ENCODE measurements at places on chromosomes 7 and 10.
A peak's percentile ranks its signal among the peaks of the same experiment; 100 is the strongest.

DNA sequence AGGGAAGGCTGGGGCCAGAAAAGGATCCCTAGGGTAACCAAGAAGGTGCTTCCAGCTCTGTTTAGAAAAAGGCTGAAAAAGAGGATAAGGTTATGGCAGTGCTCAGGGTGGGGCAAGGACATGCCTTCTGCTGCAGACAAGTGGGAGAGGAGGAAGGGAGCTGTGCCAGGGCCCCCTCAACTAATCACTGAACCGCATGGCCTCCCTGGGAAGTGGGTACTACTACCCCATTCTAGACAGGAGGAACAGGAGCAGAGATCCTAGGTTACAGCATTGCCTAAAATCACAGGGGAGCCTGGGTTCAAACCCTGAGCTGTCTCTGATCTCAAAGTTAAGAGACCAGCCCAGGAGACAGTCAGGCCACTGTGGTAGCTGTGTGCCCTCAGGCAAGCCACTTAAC, 149.7 kb downstream of the GRID1 start:
- DNase-seq = no peak

DNA sequence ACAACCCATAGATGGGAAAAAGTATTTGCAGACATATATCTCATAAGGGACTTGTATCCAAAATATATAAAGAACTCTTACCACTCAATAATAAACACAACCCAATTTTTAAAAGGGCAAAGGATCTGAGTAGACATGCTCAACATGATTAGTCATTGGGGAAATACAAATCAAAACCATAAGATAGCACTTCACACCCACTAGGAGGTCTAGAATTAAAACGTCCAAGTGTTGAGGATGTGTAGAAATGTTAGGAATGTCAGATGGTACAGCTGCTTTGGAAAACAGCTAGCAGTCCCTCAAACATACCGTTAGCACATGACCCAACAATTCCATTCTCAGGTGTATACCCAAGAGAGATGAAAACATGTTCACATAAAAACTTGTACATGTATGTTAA, 8.3 kb downstream of the PSTK start:
- no peak for DNase-seq

DNA sequence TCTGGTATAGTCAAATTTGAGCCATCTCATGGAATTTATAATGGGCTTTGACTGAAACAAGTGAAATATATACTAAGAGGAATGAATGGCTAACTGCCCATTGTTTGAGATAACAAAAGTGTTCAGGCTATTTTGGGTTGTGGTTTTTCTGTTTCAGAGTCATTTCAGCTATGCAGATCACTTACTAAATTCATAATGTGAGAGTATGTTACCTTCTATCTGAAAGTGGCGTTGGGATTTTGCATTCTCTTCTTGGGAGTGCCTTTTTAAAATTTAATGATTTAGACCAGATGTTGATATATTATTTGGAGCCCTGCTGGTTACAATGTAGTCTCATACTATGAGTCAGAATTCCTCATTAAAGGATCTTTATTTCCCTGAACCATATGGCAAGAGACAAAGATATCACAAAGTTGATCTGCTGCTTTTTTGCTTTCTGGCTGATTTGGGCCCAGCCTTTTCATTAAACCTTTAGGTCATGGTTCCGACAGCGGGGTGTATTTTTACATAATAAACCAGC, 10.4 kb downstream of the VCL start:
- DNase-seq = no peak

DNA sequence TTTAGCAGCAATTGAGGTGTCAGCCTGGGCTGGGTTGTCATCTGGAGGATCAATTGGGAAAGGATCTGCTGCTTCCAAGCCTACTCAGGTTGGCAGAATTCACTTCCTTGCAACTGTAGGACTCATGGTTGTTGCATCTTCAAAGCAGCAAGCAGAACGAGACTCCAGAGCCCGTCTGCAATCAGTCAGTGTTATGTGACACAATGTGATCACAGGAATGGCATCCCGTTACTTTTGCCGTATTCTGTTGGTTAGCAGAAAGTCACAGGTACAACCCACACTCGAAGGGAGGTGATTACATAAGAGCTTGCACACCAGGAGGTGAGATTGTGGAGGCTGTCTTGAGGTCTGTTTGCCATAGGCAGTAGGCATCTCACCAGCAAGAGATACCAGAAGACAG, 15.4 kb upstream of the LYZL1 start:
- no peak for DNase-seq

- DNase-seq = peak; percentile 83
These were observed 240.2 kb upstream of the INHBA start for GRCh38 chr7:41943094-41943577.

GRCh38 chr7:20735346-20736065, 51.2 kb downstream of the SP8 start:
- DNase-seq = no peak

- peak; percentile 54 for DNase-seq
These were observed 258.4 kb upstream of the FZD1 start for GRCh38 chr7:91005841-91006240.

DNA sequence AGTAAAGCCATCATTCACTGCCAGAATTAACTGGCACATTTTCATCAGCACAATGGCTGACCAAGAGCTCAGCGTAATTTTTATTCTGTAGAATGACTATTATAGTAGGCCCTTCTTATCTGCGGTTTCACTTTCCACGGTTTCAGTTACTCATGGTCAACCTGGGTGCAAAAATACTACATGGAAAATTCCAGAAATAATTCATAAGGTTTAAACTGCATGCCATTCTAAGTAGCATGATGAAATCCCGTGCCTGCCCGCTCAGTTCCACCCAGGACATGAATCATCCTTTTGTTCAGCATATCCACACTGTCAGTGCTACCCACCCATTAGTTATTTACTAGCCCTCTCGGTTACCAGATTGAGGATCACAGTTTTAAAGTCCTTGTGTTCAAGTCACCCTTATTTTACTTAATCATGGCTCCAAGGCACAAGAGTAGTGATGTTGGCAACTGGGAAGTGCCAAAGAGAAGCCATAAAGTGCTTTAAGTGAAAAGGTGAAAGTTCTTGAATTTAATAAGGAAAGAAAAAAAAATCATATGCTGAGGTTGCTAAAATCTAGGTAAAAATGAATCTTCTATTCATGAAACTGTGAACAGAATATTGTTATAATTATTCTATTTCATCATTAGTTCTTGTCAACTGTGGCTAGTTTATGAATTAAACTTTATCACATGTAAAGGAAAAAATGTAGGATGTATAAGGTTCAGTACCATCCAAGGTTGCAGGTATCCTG, 204.9 kb downstream of the DOCK4 start:
- DNase-seq = no peak

- DNase-seq = no peak
These were observed 43.9 kb upstream of the PDCD4 start for GRCh38 chr10:110827875-110828274.

GRCh38 chr10:93072713-93073538, 767 bp upstream of the CYP26A1 start:
- DNase-seq = no peak

DNA sequence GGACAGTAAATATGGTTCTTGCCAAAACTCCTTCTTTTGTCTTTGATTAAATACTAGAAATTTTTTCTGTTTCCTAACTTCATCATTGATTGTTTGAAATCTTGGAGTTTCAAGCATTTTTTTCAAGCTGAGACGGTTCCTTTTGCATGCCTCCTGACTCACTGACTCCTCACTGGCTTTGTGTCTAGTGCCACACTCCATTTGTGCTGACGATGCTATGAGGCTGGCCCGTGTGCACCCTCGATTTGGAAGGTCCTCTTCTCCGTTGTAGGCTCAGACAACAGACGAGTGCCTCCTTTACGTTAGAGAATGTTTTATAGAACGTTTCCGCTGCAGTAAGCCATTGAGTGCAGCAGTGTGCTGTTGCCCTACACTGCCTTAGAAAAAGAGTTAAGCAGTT, 10.8 kb upstream of the CSGALNACT2 start:
- DNase-seq = no peak

GRCh38 chr10:3530346-3530745, 254.7 kb downstream of the KLF6 start:
- DNase-seq = no peak

DNA sequence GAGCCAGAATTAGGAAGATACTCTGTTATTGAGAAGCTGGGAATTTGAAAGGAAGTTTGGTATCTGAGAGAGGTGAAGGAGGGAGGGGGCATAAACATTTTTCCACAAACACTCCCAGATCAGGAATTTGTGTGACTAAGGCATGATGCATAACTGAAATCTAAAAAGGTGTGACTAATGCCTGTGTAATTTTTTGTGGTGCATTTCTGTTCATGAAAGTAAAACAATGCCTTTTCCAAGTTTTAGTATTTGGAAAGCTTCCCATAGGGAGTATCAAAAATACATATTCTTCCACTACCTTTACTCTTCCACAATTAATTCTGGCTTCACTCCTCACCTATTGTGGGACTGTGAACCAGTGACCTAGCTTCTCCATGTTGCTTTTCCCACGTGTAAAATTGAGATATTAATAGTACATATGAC, 56.4 kb upstream of the CAV2 start:
- no peak for DNase-seq

DNA sequence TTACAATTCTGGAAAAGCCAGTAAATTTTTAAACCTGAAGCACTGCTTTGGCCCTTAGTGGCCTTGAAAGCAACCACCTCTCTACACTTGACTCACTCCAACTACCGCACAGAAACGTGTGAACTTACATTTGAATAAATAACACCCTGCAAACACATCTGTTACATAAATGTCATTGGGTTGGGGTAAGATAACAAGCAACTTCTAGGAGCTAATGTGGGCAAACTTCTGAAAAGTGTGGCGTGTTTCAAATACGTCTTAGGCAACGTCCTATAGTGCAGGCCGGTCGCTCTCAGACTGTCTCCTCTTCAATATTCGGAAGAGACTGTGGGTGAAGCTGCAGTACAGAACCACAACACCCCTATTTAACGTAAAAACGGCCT, 474 bp downstream of the ORC5 start:
- no peak for DNase-seq

DNA sequence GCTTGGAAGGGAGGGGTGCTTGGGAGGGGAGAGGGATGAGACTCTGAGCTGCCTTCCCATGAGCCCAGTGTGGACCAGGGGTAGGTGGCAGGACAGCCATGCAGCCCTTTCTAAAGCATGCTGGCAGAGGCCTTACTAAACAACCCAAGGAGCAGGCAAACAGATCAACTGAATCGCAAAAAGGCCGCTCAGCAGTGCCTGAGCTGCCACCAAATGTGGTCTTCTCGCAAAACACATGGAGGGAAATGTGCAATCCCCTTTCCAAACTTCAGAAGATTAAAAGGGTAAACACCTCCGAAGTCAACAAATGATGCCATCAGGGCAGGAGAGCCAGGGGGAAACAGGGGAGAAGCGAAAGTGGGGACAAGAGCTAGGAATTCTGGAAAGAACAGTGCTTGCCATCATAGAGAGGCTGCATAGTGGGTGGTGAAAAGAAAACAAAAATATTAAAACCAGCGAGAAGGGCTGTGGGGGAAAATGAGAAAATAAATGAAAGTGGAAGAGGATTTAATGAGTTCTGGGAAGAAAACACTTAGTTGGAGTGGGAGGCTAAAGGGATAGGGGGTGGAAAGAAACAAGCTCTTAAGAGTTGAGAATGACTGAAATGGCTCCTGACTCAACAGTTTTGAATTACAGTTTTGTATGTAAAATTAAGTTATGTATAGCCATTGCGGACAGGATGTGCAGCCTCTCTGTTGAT, 62.2 kb upstream of the ZNF32 start:
- DNase-seq = no peak

- no peak for DNase-seq
These were observed 243.1 kb upstream of the AOAH start for GRCh38 chr7:36967387-36967786.

DNA sequence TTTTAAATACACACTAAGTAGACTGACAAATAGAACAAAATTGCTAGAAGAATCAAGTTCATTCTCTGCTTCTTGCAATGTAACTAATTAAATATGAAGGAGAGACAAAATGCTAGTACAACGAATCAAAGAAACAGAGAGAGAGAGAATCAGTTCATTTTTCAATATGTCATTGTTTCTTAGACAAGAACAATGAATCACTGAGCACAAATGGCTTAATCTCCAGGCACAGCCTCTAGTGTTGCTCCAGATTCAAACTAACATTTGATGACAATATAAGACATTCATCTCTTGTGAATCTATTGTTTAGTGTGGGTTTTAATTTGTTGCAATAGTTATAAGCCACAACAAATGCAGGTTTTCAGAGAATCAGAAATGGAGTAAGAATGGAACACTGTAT, 357.4 kb upstream of the TMEM229A start:
- DNase-seq = no peak

DNA sequence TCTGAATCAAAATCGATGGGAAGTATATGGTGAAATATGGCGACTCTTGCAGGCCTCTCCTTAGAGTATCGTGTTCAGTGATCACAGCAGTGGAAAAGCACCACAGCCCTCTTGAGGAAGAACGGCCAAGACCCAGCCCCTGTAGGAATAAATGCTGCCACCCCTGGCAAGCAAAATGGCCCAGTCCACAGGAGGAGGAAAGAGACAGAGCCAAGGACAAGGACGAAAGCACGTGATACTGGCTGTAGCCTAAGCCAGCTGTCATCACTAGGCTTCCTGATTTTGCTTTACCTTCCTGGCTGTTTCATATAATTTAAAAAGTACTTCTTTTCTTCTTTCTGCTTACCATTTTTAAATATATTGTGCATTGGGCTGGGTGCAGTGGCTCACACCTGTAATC, 395.0 kb upstream of the SHH start:
- no peak for DNase-seq

DNA sequence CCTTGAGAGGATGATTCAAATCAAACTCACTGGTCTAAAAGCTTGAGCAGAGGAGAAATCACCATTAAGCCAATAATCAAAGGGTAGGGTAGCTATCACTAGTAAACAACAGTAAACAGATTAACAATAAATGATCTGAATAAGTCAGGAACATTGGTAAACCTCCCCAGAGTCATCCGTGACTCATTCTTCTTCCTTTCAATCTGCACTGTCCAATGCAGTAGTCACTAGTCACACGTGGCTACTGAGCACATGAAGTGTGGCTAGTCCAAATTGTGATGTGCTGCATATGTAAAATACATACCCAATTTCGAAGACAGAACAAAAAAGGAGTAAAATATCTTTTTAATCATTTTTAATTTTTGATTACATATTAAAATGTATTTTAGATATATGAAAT, 64.0 kb downstream of the ERCC6 start:
- no peak for DNase-seq

DNA sequence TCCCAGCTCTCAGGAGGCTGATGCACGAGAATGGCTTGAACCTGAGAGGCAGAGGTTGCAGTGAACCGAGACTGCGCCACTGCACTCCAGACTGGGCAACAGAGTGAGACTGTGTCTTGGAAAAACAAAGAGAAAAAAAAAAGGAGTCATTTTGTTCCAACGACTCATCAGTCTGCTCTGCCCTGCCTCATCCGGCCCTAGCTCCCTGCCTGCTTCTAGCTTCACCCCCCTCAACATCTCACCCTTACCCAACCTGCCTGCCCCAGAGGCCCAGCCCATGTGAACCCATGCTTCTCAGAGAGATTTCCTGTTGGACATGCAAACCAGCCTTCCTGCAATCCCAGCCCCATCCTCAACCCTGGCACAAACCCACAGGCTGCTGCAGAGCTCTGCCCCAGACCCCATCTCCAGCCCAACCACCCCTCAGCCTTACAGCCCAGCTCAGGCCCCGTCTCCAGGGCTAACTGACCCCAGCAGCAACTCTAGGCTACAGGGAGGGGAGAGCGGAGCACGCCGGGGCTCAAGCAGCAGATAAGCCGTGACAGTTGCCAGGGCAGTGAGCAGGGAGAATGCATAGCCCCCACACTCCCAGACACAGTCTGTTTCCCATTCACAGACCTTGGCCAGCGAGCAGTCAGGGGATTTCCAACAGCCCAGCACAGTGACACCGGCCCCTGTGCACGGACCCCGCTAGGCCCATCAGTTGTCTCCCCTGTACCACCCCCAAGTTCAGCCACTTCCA, 86.0 kb upstream of the KCTD7 start:
- DNase-seq = no peak

Data from anterior cingulate cortex (tissue), 58 donors.